Endothelial cell (in vitro differentiated cells): ENCODE measurements at places on chromosomes 11 and 22.

- no peak for DNase-seq
Observed at GRCh38 chr11:79092791-79093353, 348.0 kb downstream of the TENM4 start.

GRCh38 chr11:48900131-48900800 lies 83.4 kb downstream of the TRIM51G start:
- DNase-seq: no peak

DNA sequence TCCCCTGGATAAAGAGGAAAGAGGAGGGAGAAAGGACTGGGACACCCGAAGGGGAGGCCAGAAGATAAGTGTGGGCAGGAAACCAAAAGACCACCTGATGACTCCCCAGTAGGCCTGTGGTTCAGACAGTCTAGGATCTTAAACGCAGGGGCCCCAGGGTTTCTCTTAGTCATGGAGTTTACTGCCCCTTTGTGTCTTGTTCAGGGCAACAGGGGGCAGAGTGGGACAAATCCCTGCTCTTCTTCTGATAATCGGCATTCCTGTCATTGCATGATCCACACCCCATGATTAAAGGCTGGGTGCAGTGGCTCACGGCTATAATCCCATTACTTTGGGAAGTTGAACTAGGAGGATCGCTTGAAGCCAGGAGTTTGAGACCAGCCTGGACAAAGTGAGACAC lies 4.7 kb upstream of the TMPRSS13 start:
- DNase-seq: no peak

DNA sequence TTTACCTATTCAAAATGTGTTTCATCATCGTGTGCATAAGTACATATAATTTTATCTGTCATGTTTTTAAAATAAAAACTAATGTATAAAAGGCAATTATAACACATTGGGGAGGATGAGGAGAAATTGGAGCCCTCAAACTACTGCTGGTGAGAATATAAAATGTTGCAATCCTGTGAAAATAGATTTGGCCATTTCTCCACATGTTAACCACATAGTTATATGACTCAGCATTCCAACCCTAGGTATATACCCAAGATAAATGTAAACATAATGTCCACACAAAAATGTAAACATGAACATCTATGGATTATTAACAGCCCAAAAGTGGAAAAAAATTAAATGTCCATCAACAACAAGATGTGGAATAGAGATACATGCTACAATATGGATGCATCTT lies 928.0 kb upstream of the FAT3 start:
- no peak for DNase-seq

DNA sequence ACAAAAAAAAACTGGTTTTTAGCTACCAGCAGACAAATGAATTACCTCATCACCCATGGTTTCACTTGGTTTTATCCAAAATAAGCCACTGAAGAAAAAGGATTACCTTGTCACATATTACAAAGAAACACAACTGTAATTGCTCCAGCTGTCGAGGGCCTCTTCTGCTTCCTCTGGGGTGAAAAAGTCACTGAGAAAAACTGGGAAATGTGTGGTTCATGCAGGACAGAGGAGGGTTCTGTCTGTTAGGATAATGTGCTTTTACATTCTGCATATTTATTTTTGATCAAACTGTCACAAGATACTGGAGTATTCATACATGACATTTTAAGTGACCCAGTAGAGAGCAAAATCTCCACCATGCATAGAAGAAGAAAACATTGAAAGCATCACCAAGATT lies 211.7 kb downstream of the NAV2 start:
- DNase-seq: no peak

DNA sequence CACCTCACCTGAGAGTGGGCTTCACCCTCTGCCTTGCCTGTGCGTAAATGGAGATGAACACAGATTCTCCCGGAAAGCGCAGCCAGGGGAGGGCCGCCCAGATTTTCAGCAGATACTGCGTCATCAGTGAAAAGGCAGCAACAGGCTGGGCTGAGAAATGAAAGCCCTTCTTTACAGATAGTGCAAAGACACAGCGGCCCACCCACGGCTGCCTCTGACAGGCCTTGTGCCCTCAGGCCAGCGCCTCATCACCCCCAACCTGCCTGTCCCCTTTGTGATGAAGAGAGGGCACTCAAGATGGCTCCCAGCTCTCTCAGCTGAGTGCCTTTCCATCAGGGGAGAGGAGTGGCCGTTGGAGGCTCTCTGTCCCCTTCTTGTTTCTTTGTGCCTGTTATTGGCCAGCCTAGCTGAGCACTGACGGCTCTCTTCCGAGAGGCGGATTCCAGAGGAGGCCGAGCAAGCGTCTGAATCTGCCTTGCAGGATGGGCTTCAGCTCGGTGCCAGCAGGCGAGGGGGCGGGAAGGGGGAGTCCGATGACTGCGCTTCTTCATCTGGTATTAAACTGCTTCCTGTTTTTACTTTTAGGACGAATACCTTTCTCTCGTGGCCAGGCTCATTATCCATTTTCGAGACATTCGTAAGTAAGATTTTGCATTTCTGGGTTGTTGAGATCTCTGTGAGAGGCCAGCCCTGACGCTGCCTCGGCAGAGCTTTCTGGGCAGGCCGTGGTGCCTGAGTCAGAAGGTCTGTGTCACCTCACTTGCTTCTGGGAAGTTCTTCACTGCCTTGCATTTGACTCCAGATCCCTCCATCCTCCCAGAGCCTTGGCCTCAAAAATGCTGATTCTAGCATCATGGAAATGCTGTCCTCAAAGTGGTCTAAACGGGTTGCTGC lies 43.7 kb downstream of the MED15 start:
- no peak for DNase-seq

DNA sequence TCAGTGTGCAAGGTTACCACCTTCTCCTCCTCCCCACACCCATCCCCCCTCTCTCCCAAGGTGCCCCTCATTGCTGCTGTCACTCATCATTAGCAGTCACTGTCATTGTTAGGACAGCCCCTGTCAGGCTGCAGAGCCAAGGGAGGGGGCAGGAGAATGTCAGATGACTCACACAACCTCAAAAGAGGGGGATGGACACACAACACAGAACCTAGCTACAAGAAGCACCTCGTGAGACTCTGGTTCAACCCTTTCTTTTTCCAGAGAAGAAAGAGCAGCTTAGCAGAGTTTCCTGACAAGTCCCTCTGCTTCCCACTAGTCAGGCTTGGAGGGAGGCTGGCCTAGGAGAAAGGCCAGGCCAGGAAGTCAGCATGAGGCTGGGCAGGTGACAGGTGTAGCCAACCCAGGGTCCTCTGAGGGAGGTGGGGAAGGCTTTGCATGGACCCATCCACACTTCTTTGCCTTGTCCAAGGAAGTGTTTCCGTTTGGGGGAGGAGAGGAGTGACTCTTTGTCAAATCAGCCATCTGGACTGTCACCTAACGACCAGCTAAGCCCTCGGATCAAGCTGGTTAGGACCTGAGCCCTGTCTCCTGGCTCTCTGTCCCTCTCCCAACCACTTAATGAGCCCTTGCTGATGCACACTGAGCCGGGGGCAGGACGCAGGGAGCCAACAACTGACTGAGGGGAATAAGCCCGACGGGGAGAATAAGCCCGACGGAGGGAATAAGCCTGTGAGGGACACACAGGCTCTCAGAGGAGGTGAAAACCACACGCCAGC lies 18.3 kb downstream of the ADORA2A start:
- no peak for DNase-seq

DNA sequence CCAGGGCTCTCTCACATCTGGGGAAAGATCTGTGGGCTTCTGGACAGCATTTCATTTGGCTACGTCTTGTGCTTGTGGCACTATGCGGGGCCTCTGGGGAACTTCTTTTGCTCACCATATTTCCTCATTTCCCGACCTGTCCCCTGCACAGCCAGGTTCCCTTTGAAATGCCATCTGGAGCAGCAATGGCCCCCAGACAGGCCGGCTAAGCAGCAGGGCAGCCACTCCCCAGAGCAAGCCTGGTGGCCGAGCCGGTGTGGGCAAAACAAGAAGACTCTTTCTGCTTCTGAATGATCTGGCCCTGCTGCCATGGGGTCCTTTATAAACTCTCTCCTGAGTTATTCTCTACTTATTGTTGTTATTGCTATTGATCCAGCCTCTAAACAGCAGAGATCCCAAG lies 190.7 kb upstream of the NECTIN1 start:
- DNase-seq: no peak

- DNase-seq: no peak
Observed at GRCh38 chr11:82403640-82404305, 329.9 kb downstream of the FAM181B start.

DNA sequence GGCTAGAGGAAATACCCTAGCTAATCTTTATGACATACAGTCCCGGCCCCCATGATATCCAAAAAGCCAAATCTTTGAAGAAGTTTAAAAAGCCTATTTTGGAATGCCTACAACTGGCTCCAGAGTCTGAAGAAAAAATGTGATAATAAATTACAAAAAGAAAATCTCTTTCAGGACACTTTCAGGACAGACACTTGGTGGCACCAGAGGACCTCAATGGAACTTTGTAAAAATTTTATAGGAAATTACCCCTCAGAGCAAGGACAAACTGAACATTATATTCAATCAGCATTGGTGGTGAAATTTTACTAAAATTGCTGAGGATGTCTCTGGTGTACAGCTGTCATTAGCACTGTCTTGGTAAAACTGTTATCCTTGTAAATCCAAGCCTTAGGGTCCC lies 81.0 kb downstream of the CCDC73 start:
- DNase-seq: no peak

GRCh38 chr11:3736816-3737215 lies 60.5 kb downstream of the NUP98 start:
- DNase-seq: no peak

DNA sequence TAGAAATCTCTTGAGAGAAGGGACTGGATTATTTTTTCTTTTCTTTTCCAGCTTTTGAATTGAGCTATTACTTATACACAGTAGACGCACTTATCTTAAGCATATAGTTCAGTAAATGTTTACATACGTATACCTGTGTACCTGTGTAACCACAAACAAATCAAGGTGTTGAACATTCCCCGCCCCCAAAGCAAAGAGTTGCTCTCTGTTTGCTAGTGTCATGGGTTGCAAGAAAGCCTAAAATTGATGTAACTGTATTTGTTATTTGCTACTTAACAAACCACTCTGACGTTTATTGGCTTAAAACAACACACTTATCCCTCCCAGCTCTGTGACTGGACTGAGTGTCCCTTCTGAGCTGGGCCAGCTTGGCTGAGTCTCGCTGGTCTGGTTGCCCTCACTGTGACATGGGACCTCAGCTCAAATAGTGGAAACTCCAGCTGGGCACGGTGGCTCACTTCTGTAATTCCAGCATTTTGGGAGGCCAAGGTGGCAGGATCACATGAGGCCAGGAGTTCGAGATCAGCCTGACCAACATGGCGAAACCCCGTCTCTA lies 25.4 kb upstream of the CABP2 start:
- no peak for DNase-seq

- no peak for DNase-seq
Observed at GRCh38 chr11:3882655-3883054, 27.2 kb downstream of the STIM1 start.

GRCh38 chr11:64516226-64516625 lies 74.8 kb upstream of the SLC22A12 start:
- no peak for DNase-seq

GRCh38 chr11:85182441-85183387 lies 444.4 kb downstream of the DLG2 start:
- peak; percentile 27 for DNase-seq

GRCh38 chr11:34222030-34222429 lies 116.6 kb downstream of the NAT10 start:
- no peak for DNase-seq
